ENCODE measurements at places on chromosomes 5 and 9.

GRCh38 chr5:180172447-180173197 is 36.4 kb downstream of the RASGEF1C start:
- no peak for DNase-seq

DNA sequence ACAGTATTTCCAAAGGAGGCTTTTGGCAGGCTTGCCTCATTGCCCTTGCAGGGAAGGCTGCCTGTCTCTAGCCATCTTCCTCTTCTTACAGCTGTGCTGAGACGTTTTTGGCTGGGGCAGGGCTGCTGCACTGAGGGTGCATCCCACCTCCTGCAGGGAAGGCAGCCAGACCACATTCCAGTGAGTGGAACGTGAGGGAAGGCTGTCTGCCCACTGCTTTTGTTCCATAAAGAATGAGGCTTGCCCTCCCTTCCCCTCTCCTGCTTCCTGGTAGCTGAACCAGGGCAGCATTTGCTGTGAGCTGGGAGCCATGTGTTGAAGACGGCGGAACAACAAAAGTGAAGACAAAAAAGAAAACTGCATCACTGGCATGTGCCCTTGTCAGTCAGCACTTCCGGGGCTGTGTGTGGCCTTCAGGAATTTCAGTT is 16.8 kb downstream of the MGAT1 start:
- DNase-seq: peak; percentile 79

GRCh38 chr9:96417661-96418082 is 498 bp downstream of the ZNF367 start:
- no peak for DNase-seq

DNA sequence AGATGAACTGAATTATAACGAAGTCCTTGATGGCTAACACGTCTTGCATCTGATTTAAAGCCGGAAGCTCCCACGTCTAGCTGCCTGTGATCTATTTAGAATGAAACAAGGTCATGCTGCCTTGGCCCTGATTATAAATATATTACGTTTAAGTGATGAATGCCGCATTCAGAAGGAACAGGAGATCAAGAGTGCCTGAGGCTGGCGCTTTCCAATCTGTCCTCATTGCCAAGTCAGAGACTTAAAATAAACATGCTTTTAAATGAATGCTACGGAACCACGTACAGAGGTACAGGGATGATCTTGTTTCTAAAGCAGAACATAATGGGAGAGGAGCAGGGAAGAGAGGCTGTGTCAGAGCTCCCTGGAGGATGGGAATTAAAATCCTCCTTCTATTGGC is 292.8 kb downstream of the TLE1 start:
- DNase-seq: no peak

DNA sequence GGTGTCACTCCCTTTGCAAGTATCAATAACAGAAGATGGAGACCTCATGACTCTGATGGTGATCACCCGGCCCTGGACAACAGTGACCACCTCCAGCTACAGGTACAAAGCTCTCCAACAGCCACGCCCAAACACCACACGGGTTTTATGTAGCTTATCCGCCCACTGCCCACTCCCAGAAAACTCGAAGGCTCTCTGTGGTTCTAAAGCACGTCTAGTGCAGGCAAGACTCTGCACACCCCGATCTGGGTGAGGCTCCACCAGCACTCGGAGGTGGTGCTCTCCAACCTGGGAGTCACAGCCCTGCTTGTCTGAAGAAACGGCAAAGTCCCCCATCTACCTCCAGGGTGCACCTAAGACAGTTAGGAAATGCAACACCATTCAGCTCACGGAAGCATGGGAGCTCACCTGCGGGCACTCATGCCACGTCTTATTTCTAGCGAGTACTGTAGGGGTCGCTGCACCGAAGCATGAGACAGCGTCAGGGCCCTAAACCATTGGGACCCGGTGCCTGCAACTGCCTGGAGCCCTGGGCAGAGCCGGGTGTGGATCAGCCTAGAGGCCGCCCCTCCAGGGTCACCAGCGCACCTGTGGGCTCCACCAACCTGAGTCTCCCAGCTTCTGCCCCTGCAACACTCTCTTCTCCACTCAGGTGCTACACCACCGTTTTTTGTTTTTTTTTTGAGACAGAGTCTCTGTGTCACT is 58.1 kb upstream of the ZNF354A start:
- DNase-seq: no peak

DNA sequence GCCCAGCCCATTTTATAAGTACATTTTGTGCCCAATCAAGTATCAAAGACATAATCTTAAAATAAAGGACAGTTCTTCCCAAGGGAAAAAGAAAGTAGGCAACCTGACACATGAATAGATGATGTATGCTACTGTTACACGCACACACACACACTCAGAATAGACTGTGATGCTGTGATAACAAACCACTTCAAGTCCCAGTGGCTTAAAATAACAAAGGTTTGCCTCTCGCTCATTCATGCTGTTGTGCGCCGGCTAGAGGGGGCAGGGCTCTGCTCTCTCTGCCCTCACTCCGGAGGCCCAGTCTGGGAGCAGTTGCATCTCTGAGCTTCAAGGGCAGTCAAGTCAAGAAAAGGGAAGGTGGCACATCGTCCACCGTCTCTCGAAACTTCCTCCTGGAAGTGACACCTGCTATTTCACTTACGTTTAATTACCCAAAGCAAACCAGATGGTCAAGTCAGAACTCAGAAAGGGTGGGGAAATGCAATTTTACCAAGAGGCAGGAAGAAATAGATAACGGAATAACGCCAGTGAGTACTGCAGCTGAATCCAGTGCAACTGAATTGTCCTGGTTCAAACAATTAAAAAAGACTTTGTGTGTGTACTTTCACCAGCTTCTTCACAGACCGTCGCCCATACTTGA is 43.3 kb downstream of the ANKRD33B start:
- no peak for DNase-seq

GRCh38 chr9:104553261-104553660 is 15.7 kb upstream of the OR13C8 start:
- DNase-seq: no peak

DNA sequence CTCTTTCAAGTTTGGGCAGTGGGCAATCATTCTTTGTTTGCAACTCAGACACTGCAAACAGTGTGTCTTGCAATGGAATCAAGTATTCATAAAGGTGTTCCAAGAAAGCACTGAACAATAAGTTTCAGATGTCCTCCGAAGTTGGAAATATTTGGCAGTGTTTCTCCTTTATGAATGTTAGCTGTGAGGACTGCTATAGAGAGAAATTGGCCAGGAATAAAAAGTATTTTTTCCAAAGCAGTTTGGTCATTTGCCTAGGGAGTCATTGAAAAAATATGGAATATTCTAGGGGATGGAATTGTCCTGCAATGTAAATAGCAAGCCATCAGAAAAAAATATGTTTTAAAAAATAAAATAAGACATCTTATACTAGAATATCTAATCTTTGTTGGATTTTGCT is 688.6 kb upstream of the SEMA6A start:
- no peak for DNase-seq

DNA sequence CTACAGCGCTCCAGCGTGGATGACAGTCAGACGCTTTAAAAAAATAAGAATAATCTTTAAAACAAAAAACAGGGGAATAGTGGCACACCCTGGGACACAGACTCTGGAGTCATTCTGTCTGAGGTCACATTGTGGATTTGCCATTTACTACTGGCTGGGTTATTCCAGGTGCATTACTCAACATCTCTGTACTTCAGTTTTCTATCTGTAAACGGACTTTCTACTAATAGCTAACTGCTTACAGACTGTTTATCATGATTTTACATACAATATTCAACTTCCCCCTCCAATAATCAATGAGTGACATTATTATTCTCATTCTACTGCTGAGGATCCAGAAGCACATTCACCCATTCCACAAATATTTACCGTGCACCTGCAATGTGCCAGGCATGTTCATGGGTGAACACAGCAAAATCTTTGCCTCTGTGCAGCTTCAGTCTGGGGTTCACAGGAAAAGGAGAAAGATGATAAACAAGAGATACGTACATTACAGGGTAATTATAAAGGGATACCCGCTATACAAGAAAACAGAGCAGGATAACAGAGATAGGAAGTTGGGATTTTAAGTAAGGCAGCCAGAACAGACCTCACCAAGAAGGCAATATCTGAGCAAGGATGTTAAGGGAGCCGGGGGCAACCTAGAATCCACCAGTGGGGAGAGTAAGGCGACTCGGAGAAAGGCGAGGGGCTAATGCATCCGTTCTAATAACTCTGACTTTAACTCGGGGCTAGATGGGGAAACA is 984 bp upstream of the RAD23B start:
- no peak for DNase-seq

Data from skeletal muscle cell (primary cell).